ENCODE measurements at places on chromosomes 2 and 18.

DNA sequence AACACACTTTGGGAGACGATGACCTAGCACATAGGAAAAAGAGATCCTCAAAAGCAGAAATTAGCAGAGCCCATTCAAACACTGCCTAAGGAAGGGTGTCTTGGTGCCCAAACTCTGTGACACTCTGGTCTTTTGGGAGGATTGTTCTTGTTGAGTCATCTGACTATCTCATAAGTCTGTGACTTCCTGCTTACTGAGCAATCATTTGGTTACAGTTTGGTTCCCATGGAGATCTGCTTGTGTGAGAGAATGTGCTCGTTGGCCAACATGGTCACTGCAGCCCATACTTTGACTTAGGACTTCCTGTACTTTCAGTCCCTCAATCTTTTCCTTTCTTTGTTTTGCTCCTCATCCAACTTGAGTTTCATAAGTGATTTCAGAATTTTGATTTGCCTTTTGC is 602.9 kb downstream of the NYAP2 start:
- DNase-seq = no peak

GRCh38 chr18:55253814-55254213 is 294.6 kb upstream of the CCDC68 start:
- no peak for DNase-seq

DNA sequence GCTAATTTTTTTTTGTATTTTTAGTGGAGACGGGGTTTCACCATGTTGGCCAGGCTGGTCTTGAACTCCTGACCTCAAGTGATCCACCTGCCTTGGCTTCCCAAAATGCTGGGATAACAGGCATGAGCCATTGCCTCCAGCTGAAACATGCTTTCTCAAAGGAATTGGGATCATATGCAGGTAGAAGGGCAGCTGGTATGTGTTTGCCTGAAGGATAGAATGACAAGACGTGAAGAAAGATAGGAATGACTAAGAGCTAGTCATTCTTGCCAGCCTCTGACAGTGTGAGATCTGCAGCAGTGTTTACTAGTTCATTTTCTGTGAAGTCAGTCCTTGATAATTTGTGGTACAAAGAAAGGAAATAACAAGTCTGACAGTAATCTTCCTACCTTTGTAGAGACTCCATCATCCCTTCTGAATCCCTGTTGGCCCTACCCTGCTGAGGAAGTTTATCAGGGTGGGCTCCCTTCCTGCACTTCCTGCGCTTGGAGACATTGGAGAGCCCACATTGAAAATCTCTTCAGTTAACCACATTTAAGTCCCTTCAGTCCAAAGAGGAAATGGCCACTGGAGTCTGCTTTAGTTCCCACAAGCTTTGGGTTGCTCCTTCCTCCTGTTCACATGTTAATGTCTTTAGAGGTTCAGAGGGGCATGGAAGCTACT is 14.7 kb downstream of the CFLAR start:
- DNase-seq = no peak

DNA sequence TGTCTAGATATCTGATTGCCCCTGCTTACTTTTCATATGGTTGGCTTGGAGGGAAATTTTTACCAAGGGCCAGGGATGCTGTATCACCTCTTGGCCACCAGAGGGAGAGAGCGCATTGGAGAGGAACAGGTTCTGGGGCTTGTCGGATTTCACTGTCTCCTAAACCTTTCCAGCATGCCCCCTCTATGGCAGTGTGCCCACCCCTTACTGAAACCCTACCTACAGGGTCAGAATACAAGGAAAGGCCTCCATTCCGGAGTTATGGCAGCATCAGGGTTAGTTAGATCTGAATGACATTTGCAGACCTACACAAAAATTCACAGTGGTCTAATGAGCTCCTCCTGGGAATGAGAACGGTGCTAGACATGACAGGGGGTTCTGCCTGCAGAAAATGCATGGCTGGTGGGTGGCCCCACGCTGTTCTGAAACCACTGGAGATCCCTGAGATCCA is 5.8 kb downstream of the SLC14A2 start:
- peak; percentile 42 for DNase-seq

DNA sequence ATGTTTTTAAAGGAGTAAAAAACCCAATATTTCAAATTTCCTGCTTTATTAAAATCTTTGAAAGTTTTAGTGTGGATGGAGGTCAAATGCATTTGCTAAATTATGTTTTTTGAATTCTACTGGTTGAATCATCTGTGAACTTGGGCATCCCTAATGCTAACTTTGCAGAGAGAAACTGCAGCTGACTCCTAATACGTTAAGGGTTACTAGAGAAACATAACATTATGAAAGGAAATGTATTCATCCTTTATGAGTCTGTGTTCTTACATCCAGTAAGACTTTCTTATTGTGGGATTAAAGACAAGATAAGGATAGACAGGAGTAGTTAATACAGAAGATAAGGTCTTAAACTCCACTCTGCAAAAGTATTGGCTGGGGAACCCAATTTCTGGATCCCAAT is 140.6 kb downstream of the FAM124B start:
- DNase-seq = no peak

- DNase-seq = no peak
These were observed 172.2 kb downstream of the GLI2 start for GRCh38 chr2:120907822-120908221.

GRCh38 chr18:36756242-36756641 is 72.6 kb downstream of the TPGS2 start:
- DNase-seq = no peak

DNA sequence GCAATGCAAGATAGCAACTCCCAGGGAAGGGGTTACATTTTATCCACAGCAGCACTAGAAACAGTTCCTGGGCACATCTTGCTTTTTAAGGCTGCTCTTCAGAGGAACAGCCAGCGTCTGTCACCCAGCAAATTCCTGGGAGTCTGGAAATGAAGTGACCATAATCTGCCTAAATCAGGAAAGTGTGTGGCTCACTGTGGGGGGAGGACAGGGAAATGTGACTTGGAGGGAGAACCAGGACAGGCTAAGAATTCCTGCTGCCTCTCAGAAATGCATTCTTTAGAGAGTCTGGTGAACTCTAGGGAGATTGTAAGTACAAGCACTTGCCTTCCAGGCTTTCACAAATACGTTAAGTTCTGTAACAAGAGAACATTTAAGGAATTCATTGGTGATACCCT is 364.3 kb upstream of the SPHKAP start:
- DNase-seq = no peak

DNA sequence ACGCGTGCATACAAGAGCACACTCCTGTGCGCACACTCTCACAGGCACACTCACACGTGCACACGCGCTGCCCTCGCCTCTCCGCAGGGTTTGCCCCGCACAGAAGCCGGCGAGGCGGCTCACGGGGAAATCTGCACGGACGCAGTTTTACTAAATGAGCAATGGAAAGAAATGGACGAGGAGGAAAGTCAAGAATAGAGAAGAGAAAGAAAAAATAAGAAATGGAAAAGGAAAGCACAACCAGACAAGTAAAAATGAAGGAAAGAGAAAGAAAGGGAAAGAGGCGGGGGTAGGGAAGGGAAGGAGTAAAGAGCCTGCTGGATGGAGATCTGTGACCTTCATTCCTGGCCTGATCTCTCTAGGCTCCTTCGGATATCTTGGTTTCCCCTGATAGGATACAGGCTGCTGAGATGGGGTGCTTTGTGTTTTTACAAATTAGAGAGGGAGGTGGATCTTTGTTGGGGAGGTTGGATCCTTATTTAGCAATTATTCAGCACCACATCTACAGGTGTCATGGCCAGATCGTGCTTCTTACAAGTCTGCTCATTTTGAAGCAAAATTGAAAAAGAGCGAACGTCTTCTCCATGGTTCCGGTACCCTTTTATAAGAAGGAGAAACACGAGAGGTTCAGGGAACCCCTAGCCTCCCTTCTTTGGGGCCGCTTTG is 693 bp upstream of the LRP2 start:
- no peak for DNase-seq

DNA sequence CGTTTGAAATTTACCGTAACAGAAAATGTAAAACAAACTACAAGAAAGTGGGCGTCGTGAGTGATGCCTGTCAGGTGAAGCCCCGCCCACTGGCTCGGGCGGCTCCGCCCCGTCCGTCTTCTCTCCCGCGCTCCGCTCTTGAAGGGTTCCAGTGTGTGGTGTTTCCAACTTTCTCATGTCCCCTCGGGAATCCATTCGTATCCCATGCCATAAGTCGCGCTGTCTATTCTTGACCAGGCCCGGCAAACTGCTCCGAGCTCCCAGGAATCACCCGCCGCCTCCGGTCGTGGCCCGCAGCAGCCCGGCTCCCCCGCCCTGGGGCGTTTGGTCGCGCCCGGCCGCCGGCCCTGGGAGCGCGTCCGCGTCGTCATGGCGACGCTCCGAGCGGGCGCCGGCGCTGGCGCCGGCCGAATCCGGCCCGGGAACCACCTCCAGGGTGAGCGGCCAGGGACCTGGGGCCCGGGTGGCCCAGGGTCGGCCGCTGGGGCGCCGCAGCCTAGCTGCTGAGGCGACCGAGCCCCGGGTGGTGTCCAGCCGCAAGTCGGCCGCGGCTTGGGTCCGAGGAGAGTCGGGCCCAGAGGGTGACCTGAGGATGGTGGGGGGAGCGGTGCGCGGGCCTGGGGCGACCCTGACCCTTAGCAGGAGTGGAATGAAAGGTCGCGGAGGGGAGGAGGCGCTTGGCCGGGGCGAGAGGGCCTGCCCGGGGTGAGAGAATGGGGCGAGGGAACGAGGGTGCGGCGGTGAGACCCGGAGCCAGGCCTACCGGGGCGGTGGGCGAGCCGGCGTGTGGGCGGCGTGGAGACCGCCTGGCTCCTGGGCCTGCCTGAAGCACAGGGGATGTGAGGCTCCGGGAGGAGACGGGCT is at the start of gene CFAP221:
Gene CFAP221 (plus strand): TSS at position 375 of the 864 bp plus-strand sequence. CDS start 1,683 bp downstream, outside the sequence.
- DNase-seq = no peak

GRCh38 chr2:204258890-204259289 is 286.4 kb upstream of the PARD3B start:
- no peak for DNase-seq

DNA sequence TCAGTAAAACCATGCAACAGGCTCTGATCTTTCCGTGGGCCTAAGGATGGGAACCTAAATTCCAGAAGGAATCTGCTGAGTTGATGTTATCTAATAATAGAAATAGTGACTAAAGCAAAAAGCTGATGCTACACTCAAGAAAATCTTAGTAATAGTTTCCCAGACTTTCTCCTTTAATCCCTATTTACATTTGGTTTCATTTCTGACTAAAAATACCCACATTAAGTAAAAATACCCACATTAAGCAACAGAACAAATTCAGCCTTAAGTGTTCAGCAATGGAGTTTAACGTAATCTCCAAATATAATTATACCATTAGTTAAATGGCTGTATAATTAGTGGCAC is 50.3 kb downstream of the CCBE1 start:
- no peak for DNase-seq

GRCh38 chr2:58594175-58594574 is 353.1 kb upstream of the FANCL start:
- no peak for DNase-seq

Measured in effector memory CD8-positive, alpha-beta T cell (primary cell).